ENCODE measurements at places on chromosomes 6 and 20.

DNA sequence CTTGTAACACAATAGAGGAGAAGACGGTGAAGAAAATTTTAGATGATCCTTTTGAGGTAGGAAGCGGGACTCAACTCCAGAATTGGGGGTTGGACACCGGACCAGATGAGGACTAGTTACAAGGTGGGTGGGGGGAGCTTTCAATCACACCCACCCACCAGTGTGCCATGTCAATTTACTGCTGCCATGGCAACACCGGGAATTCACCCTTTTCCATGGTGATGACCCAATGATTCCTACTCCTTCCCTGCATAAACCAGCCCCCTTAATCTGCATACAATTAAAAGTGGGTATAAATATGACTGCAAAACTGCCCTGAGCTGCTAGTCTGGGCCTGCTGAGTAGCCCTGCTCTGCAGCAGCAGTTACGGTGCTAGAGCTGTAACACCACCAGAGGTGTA lies 14.7 kb downstream of the RAD21L1 start:
- no peak for DNase-seq

DNA sequence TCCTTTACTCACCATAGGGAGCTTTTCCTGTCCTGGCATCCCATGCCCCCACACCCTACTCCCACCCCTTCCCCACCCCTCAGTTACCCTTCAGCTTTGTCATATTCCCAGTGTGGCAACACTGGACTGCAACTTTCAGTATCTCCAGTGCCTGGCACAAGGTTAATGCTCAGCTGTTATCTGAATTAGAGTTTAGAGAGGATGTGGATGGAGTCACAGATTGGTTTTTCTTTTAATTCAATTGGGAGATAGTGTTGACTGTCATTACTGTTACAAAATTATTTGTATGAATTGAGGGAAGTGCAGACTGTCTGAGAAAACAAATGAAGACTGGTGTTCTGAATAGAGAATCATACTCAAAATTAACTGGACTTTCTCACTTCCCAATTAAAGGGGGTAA lies 89.9 kb downstream of the TULP4 start:
- no peak for DNase-seq

DNA sequence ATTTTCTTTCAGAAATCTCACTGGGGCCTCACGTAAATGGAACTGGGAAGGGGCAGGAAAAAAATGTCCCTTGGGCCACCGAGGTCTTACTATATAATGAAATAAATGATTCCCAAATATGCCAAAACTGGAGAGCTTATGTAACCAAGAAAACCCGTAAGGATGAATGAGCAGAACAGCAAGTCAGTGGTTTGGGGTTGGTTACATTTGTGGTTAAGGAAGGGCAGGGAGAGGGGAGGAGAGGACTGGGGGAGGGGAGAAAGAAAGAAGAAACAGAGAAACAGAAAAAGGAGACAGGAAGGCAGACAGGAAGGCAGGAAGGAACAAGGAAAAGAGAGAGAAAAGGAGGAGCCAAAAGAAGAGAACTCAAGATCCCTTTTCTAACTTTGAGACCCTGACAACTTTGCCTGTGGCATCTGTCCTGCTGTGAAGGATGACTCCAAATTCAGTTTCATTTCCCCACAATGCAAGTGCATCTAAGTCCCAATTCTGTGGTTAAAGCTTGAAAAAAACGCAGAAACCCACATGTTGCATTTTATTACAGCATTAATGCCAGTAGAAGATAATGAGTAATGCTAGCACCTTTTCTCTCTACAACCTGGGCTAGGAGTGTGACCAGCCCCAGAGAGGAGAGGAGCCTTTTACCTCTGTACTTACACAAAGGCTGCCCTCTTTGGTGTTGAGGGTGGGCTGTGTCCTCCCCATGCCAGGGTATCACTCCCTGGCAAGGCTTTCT lies 10.8 kb upstream of the ARMC2 start:
- DNase-seq: no peak

- DNase-seq: no peak
Observed at GRCh38 chr6:75776461-75776860, 27.4 kb downstream of the MYO6 start.

- no peak for DNase-seq
Observed at GRCh38 chr20:12237772-12238171, 320.1 kb downstream of the BTBD3 start.

DNA sequence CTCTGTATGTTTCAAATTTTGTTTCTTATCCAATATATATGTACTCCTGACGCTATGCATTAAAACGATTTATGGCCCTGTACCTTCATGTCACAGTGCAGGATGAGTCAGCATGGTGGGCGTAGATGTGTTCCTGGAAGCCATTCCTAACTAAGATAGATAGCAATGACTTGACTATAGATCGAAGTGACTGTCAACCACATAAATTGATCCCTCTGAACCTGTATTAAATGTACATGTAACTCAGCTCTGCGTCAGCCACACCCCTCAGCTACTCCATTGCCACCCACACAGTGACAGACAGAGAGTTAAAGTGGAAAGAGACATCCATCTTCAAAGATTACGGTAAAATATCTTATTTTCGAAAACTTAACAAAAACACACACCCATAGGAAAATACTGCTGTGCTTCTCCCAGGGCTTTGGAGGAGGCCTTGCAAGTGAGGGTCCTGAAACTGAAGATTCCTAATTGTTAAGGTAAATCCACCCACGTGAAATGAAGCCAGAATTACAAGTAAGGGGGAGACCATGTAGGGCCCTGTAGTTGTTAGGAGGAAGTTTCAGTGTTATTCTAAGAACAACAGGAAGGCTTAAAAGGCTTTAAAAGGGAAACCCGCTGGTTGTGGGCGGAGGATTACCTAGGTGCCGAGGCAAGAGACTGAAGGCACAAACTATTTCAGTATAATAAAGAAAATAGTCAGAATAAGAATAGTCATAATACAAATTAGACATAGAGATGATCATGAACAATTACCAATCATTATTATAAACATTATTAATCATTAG lies 10.3 kb upstream of the RAD21L1 start:
- no peak for DNase-seq

DNA sequence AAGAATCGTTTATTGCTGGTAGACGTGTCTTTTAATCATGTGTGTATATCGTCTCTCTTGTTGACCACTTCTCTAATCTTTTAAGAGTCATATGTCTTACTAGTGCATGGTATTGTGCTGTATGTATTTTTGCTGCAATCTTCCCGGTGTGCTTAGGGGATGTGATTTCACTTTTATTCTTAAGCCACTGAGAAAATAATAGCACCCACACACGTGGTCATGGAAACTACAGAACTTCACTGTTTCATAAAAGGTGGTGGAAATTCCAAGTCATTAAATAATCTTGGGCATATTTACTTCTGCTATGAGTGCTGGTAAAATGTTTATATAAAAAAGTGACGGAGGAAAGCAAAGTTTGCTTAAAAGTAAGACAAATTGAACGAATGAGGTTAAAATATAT lies 3.0 kb upstream of the CDYL start:
- DNase-seq: no peak

- DNase-seq: no peak
Observed at GRCh38 chr6:125533710-125534397, 215.6 kb upstream of the HEY2 start.

- no peak for DNase-seq
Observed at GRCh38 chr6:89781070-89782034, 38.2 kb downstream of the MDN1 start.

DNA sequence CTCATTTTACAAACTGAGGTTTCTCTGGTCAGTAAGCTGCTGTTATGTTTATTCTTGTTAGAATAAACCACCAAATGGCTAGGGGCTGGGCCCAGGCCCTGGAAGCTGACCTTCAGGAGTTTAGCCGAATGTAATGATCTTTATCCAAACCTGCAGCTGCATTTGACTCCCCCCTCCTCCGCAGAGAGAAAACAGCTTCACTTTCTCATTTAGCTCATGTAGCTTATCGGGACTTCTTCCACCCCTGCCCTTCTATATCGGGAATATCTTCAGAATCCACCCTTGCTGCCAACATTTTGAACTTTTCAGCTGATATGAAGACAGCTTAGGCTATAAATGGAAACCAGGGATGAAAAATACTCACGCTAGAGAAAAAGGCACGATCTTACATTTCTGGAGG lies 102.6 kb downstream of the ZMYND8 start:
- no peak for DNase-seq

- DNase-seq: peak; percentile 81
Observed at GRCh38 chr6:2891768-2892170, 11.3 kb downstream of the SERPINB9 start.

GRCh38 chr20:57123504-57123903 lies 142.9 kb downstream of the BMP7 start:
- no peak for DNase-seq

DNA sequence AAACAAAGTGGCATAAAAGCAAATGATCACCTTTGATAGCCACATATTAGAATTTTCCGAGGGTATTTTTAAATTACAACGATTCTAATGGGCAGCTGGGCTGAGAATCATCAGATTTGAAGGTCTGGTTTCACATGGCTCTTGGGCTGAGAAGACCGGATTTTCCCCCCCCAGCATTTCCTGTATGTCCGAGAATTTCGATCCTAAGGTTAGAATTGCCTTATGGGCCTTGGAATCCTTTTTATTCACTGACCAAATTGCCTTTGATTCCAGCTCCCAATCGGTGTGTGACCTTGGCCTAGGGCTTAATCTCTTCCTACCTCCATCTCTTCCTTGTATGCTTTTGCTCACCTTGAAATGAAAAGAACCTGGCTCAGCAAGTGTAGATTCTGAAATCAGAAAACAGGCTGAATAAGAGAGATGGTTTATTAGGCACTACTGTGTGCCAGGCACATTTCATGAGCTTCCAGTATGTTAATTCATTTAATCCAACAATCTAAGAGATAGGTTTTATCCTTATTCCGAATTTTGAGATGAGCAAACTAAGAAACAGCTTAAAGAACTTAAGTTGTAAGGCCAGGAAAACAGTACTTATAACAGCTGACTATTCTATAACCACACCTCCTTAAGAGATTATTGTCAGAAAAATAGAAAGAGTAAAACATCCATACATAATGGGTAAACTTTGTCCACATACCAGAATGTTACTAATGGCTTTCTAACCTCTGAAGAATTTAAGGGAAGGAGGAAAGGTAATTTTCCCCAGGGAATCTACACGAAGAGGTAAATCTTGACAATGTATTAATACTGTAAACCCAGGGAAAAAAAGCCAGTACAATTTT lies 39.4 kb downstream of the HFE start:
- no peak for DNase-seq

- no peak for DNase-seq
Observed at GRCh38 chr6:37940074-37940847, 120.7 kb downstream of the ZFAND3 start.

DNA sequence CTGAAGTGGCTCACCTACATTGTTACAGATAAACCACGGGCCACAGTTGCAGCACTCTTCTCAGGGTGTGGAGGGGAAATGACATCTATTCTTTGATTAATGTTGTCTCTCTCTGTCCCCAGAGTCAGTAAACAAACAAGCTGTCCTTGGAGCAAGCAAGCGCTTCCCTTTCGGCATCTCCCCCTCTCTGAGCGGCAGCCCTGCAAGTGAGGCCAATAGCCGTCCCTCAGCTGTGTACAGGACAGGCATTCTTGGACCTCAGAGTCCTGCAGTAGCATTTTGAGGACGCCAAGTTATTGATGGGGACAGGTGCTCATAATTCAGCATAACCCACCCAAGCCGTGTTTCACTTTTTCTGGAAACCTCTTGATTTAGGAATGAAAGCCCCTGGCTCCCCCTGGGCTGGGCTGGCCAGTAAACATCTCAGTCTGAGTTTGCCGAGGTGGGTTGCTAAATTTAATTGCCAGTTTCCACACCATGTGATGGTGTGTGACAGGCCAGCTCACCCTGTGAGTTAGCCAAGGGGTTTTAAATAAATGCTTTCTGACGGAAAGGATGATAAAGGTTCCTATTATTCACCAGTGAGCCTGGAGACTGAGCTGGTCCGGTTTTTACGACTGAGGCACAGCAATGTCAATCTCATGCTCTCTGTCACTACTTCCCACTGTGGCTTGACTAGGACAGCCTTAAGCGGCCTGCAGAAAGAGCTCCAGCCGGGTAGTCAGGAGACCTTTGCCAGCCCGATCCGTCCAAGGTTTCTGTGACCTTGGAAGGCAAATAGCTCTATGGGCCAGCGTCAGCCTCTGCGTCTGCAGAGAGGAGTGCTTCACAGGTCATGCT lies 214.8 kb upstream of the RREB1 start:
- DNase-seq: no peak

DNA sequence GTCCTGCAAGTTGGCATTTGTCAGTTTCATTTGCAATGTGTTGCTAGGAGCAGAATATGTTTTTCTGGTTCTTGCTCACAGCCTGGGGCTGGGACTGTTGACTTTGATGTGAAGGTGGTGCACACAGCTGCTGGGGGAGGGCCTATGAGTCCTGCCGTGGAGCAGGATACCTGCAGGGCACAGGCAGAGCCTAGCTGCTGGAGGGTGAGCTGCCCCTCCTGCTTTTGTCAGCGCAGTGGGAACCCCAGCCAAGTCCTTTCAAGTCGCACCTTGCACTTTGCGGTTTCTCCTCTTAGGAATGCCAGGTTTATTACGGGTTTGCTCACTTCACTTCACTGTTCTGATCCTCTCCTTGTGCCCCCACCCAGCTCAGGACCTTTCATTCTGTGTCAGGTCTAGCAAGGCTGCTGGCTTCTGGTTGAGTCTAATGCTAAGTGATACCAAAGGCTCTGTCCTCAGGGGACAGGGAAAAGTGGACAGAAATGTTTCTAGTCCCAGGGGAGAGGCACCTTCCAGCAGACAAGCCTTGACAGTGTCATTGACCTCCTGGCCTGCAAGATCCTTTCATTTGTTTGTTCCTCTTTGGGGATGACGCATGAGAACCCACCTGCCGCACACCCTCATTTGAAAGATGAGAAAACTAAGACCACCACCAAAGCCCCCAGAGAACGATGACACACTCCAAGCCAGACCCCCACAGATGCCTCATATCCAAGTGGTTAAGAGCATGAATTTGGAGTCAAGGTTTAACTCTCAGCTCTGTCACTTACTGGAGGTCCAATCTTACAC lies 2.7 kb upstream of the SPO11 start:
- DNase-seq: no peak

- no peak for DNase-seq
Observed at GRCh38 chr6:150036081-150036480, 10.7 kb upstream of the RAET1L start.

DNA sequence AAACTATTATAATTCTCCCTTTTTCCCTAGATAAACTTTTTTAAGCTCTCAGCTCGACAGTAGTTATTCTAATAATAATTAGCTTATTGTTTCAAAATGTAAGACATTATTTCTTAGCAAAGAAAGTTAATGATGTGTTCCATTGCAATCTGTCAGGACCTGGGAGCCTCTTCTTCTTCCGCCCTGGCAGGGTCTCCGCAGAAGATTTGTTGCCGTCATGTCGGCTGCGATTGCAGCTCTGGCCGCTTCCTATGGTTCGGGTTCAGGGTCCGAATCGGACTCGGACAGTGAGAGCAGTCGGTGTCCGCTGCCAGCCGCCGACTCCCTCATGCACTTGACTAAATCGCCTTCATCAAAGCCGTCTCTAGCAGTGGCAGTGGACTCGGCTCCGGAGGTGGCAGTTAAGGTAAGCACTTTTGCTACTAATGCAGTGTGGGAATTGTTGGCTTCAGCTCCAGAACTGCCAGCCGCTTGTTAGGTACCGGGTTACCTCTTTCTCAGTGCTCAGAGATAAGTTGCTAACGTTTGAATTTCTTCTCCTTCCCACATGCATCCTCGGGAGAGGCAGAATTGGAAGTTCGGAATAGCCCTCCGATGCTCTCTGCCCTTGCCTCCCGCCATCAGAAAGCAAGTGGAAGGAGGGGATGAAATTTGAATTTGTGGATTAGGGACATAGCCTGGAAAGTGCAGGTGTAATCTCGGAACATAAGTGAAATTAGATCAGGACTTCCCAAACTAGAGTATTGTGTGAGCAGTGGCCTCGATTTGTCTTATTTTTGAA lies at the start of gene CDC40:
TSS of gene CDC40 (plus strand) at position 200 of the 781 bp plus-strand sequence. CDS start at position 218, 18 bp downstream.
- peak; percentile 38 for DNase-seq

GRCh38 chr6:130147111-130147510 lies 75.6 kb downstream of the SAMD3 start:
- no peak for DNase-seq
